ENCODE measurements at places on chromosomes 7 and 10.
A peak's percentile ranks its signal among the peaks of the same experiment; 100 is the strongest.

GRCh38 chr7:18835001-18835690, 282.3 kb downstream of the TWIST1 start:
- no peak for DNase-seq

DNA sequence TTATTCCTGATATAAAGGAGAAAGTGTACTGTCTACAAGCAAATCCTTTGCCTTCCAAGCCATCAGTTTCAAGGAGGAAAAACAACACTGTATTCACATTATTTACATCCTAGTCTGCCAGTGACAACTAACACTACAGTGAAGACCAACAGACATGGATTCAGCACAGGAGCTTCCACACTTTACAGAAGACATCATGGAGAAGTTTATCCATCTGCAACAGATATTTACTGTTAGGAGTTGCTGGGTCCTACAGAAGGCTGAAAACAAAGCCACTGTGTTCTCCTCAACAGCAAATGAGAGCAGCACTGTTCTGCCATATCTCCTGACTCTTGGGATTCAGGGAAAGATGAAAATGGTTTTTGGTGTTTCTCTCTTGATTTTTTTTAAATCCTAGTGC, 31.9 kb downstream of the NAPEPLD start:
- DNase-seq, result no peak

DNA sequence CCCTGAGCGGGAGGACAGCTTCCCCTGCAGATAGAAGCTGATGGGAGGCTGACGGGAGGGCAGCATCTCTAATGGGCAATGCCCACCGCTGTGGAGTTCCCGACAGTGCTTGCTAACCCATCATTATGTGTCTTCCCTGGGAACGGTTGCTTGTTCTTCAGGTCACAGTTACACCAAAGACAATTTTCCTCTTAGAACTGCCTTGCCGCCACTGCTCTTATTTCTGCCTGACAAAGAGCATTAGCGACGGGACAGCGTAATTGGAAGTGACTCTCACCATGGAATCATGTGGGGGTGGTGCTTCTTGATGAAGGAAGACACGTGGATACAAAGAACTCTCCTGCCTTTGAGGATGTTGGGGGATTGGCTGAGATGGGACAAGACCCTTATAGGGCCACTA, 81.3 kb upstream of the NPS start:
- DNase-seq, result no peak

DNA sequence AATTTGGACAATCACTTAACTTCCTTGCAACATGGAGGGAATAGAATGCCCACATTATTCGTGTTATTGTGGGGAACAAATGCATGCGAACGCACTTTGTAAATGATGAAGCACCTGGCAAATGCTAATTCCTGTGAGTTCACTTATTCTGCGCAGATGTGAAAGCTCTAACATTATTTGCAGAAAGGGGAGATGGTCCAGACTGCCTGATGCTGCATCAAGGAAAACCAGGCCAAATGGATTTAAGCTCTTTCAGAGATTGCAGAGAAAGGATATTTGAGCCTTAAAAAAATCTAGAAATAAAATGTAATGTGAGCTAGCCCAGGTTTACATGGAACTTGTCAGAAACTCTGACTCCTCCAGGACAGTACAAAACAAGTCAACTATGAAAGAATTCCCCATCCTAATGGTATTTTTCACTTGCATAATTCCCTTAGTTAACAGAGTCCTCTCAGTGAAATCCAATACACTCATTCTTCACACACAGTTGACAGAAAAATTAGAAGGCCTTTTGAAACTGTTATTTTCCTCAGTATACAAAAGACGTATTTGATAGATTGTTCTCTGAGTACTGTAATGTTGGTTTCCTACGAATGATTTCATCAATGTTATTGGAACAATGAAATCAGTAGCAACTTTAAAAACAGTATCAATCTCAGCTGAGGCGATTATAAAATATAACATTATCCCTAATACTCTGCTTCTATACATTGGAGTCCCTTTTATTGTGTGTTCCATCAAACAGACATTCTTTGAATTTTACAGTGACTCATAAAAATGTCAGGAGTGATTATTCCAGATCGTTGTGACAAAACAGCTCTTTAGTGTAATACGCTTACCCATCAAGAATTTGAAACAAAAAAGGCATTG, 136.3 kb upstream of the ANK3 start:
- no peak for DNase-seq

- no peak for DNase-seq
Observed at GRCh38 chr10:15252396-15252795, 83.9 kb upstream of the NMT2 start.

GRCh38 chr10:96891840-96892239, 59.7 kb downstream of the LCOR start:
- DNase-seq, result no peak

DNA sequence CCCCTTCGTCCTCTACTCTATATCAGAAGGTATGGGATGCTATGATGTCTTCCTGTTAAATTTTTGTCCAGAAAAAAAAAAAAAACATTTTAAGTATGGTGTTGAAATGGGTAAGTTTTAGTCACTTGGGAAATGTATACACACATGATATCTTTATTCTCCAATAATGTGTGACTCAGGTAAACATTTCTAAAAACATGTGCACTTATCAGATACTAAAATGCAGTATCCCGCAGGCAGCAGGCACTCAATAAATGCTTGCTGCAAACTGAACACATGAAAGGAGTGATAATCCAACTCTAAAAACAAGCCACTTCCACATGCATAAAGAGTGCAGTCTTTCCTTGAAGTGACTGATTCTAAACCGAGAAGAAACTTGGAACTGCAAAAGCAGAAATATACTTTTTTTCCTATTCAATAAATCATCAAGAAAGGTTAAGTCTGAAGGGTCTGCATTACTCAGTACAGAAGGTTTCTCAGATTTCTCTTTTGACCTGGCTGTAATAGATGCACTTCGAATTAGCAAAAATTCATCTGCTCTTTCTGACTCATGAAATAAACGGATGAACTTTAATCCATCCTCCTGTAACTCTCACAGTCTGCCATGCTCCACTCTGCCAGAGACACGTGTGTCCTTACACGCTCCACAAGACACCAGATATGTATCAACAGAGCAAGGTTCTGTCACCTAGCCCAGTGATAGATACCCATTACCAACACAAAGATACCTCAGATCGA, 84.0 kb downstream of the HIPK2 start:
- DNase-seq, result no peak

GRCh38 chr7:155193716-155194115, 104.0 kb upstream of the INSIG1 start:
- DNase-seq, result no peak

DNA sequence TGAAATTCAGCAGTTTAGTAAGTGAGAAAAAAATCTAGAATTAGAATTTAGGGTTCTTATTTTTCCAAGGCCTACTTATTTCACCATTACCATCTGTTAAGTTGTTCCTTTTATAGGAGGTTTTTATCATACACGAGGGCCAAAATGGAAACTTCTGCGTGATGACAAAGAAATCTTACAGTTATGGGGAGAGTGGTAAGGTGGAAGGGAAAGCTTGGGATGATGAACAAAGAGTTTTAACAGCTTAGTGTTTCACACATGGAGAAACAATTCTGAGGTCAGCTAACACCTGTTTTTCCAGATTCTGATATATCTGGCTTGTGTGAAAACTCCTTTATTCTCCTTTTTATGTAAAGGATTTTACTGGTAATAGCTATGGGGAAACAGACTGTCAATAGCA, 49.8 kb upstream of the SEMA3C start:
- no peak for DNase-seq

- peak; percentile 83 for DNase-seq
Observed at GRCh38 chr7:35624299-35625186, 70.4 kb downstream of the HERPUD2 start.

- DNase-seq, result no peak
Observed at GRCh38 chr7:134813663-134814396, 34.4 kb downstream of the CALD1 start.

DNA sequence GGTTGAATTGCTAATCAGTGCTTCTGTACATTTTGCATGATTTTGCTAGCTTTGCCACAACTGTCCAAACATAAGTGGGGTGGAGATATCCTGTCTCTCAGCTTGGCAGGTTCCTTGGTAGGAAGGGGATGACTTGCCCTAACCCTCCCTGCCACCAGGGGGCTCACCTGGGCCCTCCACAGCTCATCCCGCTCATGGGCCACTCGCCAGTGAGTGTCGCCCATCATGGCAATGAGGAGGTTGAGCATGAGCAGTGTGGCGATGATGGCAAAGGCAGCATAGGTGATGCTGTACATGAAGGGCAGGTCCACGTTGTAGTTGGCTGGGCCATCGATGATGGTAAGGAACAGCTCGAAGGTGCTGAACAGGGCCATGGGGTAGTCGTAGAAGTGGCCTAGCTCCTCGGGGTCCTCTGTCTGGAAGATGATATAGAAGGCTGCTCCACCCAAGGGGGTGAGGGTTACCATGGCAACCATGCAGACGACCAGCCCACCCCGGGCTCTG, 12.2 kb downstream of the TRPV6 start:
- peak; percentile 73 for DNase-seq

GRCh38 chr7:50672045-50672444, 106.8 kb upstream of the DDC start:
- no peak for DNase-seq

DNA sequence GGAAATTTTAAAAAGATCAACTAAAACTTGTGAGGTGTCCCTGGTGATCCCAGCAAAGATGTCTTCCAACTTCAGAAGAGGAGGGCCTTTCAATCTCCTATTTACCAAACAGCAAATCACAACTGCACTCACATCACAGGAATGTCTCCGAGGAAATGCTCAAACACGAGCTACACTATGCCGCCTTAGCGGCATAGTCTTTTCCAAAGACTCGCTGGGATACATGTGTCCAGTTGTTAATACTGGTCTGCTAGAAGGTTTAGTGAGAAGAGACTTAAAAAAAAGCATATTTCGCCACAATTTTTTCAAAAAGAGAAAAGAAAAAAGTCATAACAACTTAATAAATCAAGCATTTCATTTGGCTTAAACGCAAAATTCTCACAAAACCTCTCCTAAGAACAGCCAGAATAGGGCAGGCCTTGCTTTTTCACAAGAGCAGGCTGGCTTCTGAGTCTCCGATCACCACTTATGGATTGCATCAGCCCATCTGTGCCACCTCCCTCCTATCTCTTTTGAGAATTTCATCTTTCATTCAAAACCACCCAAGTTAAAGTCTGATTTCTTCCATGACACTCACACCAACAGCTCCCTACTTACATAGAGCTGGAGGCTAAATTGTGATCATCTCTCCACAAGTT, 66.1 kb downstream of the GNA12 start:
- no peak for DNase-seq

DNA sequence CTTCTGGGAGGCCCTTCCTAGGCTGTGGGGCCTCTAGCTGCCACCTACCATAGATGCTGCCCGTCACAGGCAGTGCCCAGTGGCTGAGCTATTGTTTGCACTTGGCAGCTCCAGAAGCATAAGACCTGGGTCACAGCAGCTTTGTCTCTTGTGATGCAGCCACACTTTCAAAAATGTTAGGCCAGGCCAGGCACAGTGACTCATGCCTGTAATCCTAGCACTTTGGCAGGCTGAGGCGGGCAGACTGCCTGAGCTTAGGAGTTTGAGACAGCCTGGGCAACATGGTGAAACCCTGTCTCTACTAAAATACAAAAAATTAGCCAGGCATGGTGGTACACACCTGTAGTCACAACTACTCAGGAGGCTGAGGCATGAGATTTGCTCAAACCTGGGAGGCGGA, 9.5 kb upstream of the KAZALD1 start:
- DNase-seq, result no peak

DNA sequence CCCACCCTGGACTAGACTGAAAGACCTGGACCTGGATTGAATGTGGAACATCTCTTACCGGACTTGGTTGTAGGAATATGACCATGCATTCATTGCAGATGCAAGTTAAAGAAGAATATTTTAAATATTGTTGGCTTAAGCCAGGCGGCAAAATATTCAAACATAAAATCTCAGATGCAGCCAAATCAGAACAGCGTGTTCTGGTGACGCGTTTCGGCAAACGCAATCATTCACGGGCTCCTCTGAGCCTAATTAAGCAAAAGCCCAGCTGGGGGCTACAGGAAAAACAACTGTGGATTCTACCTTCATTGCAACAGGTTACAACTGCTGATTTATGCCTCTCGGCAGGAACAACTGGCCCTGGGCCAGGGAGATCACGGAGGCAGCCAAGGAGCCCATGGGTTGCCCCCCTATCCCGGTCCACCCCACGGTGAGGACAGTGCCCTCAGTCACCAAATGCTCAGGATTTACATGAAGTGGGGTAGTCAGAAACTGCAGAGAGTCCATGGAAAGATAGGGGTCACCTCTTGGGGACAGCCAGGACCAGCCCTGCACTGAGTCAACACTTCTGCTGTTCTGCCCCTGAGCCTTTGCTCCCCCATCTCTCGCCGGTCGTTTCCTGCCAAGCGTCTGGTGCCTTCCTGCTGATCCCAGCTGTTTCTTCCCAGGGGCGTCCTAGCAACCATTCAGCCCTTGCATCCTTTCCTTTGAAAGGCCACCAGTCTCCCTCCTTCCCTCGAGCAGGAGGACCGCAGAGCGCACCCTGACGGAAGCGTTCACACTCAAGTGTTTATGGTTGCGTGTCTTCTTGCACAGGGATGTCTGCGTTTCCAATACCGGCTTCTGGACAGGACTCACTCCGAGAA, 64.4 kb upstream of the SFMBT2 start:
- peak; percentile 22 for DNase-seq

DNA sequence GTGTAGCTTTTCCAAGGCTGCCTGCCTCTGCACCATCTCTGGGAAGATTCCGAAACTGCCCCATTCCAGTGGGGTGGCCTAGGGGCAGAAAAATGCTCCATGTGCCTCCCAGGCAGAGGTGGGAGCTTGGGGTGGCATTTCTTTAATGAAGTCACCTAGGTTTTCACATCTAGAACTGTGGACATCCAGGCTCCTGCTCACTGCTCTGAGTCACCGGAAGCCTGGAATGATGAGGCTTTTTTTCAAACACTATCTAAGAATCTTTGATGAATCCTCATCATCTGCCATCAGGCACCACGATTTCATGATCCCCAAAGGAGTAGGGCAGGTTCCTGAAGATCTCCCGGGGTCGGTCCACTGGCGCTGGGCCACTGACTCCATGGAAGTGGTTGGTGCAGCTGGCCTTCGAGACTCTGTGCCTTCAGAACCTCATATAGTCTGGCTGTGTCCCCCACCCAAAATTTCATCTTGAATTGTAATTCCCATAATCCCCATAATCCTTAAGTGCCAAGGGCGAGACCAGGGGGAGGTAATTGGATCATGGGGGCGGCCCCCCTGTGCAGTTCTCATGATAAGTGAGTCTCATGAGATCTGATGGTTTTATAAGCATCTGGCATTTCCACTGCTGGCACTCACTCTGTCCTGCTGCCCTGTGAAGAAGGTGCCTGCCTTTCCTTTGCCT, 37.1 kb downstream of the MTURN start:
- no peak for DNase-seq

- no peak for DNase-seq
Observed at GRCh38 chr10:9898633-9899395, 1118.9 kb upstream of the CELF2 start.
